ENCODE measurements at places on chromosomes 12 and 14. TPM values are rescaled to one million over a fixed set of nuclear protein-coding genes. Genes with fewer than 3 reads are reported as not detected.

Gene ITGA7
- total RNA-seq = 27.4 TPM

Gene TTC7B
- 25.4 TPM for total RNA-seq

Gene ACOT4
- 0.76 TPM for total RNA-seq

Gene SUPT16H
- 27.0 TPM for total RNA-seq

Gene PLEKHG7
- not detected for total RNA-seq

Gene CCDC38
- total RNA-seq = 0.12 TPM

Gene TRPV4
- 0.20 TPM for total RNA-seq

Gene C14orf39
- total RNA-seq = not detected

Gene SMIM10L1
- 5.2 TPM for total RNA-seq

Gene CLEC4C
- not detected for total RNA-seq
